HepG2 (cell line): ENCODE measurements at places on chromosomes 6 and 20. TPM values are rescaled to one million over a fixed set of nuclear protein-coding genes. Genes with fewer than 3 reads are reported as not detected.

RPS21 gene
- 2,584 and 2,647 TPM in 2 replicates for total RNA-seq

UBD gene
- 172 and 244 TPM in 2 replicates for total RNA-seq

VSX1 gene
- not detected in 2 replicates for total RNA-seq

LPIN3 gene
- 3.5 and 14.2 TPM in 2 replicates for total RNA-seq

SERPINB1 gene
- 41.4 and 60.1 TPM in 2 replicates for total RNA-seq

COL9A1 gene
- not detected in 2 replicates for total RNA-seq

GRM1 gene
- total RNA-seq = 0.09 TPM in 1 of 2 replicates, not detected in the other

DNA sequence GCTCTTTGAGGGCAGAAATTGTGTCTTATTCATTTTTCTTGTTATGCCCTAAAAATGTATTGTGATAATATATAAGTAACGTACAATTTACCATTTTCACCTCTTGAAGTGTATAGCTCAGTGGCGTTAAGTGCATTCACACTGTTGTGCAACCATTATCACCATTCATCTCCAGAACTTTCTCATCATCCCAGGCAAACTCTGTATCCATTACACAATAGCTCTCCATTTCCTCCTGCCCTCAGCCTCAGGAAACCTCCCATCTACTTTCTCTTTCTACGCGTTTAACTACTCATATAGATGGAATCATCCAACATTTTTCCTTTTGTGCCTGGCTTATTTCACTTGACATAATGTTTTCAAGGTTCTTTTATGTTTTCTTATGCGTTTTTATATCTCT is 184.6 kb downstream of the ESR1 start:
- H3K27me3 ChIP-seq = peaks cover 6% of the 10 kb centered on the region; the same call in 2 of the 3 replicates
- H3K27ac ChIP-seq = no peak overlapping the region
- DNase-seq = no peak
- no peaks in the 10 kb centered on the region for H3K4me1 ChIP-seq

- H3K27me3 ChIP-seq = peaks cover 74% of the 10 kb centered on the region
- no peaks in the 10 kb centered on the region for H3K36me3 ChIP-seq
- no peak for DNase-seq
- no peaks in the 10 kb centered on the region for H3K4me1 ChIP-seq
- no peak overlapping the region for H3K4me3 ChIP-seq
Measured at GRCh38 chr20:56636716-56637115, 7.6 kb downstream of the TFAP2C start.

DNA sequence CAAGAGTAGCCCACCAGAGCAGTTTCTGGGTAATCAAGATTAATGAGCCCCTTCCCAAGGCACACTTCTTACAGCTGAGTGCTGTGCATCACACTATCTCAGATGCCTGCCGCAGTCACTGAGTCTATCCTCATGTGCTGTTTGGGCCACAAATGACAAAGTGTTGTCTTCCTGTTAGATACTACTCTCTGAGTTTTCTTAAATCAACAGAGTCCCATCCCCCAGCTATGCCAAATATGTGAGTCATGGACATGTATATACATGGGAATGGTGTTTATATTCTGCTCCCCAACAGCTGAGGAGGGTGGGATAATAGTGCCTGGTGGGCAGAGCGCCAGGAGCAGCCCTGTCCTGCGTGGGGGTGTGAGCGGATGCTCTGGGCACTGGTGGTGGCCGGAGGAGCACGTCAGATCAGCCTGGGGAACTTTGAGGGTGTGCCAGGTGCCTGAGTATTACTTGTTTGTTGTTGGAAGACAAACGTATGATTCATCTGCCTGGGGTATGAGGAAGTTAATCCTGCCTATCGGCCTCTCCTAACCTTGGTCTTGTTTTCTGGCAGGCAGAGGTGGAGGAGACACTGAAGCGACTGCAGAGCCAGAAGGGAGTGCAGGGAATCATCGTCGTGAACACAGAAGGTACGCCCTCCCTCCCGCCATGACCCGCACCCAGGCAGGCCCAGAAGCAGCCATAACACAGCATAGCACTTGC is 9.6 kb downstream of the DYNLRB1 start:
- H3K36me3 ChIP-seq = peaks cover 48% of the 10 kb centered on the region
- DNase-seq = peak; percentile 98
- peaks cover 56% of the 10 kb centered on the region for H3K4me1 ChIP-seq

GRCh38 chr20:12827816-12828385 is 180.9 kb upstream of the SPTLC3 start:
- H3K4me1 ChIP-seq = no peaks in the 10 kb centered on the region
- H3K27ac ChIP-seq = no peak overlapping the region
- no peak overlapping the region for H3K4me3 ChIP-seq
- no peak for DNase-seq

DNA sequence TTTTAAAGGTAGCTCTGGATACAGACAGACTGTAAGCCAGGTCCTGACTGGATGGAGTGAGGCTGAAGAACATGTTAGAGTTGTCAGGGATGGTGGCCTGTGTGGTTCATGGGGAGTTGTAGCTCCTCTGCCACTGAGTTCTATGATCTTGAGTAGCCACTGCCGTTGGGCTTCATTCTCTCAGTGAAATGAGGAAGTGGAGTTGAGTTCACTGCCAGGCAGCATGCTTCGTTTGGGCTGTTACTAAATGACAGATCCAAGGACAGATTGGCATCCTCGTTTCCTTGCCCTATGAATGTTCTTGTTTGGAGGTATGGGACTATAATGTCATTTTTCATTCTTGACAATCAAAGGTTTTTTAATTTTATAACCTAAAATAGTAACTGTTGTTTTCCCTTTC is 37.2 kb downstream of the SCAND1 start:
- H3K27me3 ChIP-seq = no peaks in the 10 kb centered on the region
- peaks cover 60% of the 10 kb centered on the region for H3K36me3 ChIP-seq
- DNase-seq = no peak
- no peak overlapping the region for H3K4me3 ChIP-seq
- H3K27ac ChIP-seq = no peak overlapping the region

GRCh38 chr6:98593676-98594075 is 240.7 kb upstream of the POU3F2 start:
- no peak for DNase-seq
- no peak overlapping the region for H3K4me3 ChIP-seq
- no peak overlapping the region for H3K27ac ChIP-seq
- no peaks in the 10 kb centered on the region for H3K4me1 ChIP-seq
- no peaks in the 10 kb centered on the region for H3K36me3 ChIP-seq

GRCh38 chr20:37627060-37627766 is 66.6 kb upstream of the CTNNBL1 start:
- no peaks in the 10 kb centered on the region for H3K27me3 ChIP-seq
- peaks cover 15% of the 10 kb centered on the region for H3K4me1 ChIP-seq
- H3K36me3 ChIP-seq = no peaks in the 10 kb centered on the region
- H3K4me3 ChIP-seq = no peak overlapping the region
- DNase-seq = peak; percentile 61

DNA sequence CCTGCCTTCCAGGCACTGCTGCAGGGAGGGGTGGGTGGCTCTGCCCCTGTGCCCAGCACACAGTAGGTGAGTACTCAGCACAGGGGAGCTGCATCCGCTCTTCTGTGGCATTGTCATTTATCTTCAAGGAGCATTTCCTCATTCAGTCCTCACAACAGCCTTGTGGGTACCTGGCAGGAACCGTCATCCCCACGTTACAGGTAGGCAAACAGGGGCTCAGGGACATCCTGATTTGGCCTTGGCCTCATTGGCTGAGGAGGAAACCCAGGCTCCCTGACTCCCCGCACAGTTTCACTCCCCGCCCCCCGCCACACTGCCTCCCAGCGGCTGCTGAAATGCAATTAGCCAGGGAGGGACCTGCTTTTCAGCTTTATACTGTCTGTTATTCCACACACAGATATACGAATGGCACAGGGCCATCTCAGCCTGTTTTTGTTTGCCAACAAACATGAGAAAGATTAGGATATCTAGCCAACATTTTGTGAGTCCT is 24.2 kb upstream of the PNPLA1 start:
- DNase-seq = no peak
- peaks cover 61% of the 10 kb centered on the region for H3K4me1 ChIP-seq
- H3K4me3 ChIP-seq = peak overlapping the region; percentile 23; the same call in 1 of the 2 replicates
- H3K27me3 ChIP-seq = no peaks in the 10 kb centered on the region
- H3K27ac ChIP-seq = no peak overlapping the region

DNA sequence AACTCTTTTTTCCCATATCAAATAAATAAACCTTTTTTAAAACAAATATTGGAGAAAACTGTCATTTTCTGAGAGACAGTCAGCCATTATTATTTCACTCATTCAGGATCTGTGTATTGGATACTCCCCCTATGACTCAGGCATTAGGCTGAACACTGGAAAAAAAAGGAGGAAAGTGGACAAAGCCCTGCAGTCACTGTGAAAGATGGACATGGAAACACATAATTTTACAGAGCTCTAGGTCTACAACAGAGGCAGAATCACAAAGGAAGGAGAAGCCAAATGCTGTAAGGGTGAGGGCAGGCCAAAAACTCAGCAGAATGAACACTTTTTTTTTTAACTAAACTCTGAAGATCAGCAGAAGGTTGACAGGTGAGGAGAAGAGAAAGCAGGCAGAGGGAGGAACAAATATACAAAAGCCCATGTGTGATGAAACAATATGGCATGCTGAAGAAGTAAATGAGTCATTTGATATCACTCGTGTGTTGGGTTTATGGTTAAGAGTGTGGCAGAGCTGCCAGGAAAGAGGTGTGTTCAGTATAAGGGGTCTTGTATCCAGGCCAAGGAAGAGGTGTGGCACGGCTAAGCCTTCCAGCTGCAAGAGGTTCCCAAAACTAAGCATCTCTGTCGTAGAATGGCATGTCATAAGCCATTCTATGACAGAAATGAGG is 39.1 kb downstream of the EPB41L2 start:
- H3K4me1 ChIP-seq = peaks cover 15% of the 10 kb centered on the region; the same call in 1 of the 2 replicates
- no peaks in the 10 kb centered on the region for H3K27me3 ChIP-seq
- no peak for DNase-seq

DNA sequence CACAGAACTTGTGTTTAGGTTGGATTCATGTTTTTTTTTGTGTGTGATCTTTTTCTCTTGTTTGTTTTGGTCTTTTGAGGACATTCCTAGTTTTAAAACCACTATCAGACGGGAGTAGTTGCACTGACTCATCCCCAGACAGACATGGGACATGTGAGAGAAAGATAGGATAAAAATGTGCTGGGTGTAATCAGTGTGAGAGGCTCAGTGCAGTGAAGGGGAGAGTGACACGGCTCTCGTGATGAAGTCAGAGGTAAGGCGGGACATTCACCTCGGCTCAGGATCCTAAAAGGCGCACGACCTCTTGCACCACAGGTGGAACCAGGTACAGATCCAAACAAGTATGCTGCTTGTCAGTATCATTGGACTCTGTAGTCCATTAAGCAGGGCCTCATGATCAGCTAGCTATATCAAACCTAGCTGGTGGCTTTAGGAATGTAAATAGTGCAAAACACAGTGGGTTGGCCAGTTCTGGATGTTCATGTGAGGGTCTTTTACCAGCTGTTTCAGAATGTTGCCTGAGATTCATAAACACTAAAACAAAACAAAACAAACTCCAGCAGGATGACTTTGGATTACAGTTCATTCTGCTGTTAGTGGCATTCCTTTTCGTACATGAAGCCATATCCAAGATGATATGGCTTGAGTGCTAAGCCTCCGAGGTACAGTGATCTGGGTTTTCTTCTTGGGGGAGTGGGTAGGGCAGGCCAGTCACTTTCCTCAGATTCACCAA is 18.0 kb downstream of the FOXO3 start:
- no peaks in the 10 kb centered on the region for H3K27me3 ChIP-seq
- H3K4me1 ChIP-seq = peaks cover 62% of the 10 kb centered on the region
- no peak overlapping the region for H3K27ac ChIP-seq

DNA sequence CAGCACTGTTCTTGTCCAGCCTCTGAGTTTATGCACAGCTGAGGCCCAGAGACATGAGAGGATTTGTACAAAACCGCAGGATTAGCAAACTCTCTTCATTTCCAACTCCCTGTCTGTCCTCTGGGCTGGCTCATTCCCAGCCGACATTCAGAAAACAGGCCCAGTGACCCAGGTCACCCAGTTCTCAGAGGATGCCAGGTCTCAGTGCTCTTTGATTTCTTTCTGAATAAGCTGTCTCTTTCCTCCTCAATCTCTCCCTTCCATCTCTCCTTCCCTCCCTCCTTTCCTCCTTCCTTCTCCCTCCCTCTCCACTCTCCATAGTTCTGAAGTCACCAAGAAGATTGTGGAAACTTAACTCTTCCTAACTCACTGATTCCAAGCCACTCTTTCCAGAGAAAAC is 372.7 kb upstream of the SULF2 start:
- H3K4me1 ChIP-seq = no peaks in the 10 kb centered on the region
- H3K36me3 ChIP-seq = no peaks in the 10 kb centered on the region
- no peak for DNase-seq
- no peak overlapping the region for H3K4me3 ChIP-seq

- no peak for DNase-seq
- no peaks in the 10 kb centered on the region for H3K27me3 ChIP-seq
- H3K36me3 ChIP-seq = no peaks in the 10 kb centered on the region
- no peaks in the 10 kb centered on the region for H3K4me1 ChIP-seq
- H3K27ac ChIP-seq = no peak overlapping the region
- no peak overlapping the region for H3K4me3 ChIP-seq
Measured at GRCh38 chr20:19113343-19113930, 99.0 kb upstream of the SLC24A3 start.

DNA sequence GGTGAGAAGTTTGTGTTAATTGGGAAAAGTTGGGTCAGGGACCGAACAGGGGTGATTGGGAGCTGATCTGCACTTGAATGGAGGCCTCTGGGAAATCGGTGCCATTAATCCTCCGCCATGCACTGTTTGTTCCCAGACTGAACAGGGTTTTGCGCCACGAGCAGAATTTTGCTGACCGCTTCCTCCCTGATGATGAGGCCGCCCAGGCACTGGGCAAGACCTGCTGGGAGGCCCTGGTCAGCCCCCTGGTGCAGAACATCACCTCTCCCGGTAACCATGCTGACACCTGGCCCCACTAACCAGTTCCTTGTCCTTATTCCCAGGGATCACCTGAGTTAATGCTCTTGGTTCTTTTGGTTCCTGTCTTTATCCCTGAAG is 21.7 kb downstream of the CUL9 start:
- no peak overlapping the region for H3K27ac ChIP-seq
- no peaks in the 10 kb centered on the region for H3K27me3 ChIP-seq
- H3K36me3 ChIP-seq = no peaks in the 10 kb centered on the region
- H3K4me3 ChIP-seq = no peak overlapping the region

DNA sequence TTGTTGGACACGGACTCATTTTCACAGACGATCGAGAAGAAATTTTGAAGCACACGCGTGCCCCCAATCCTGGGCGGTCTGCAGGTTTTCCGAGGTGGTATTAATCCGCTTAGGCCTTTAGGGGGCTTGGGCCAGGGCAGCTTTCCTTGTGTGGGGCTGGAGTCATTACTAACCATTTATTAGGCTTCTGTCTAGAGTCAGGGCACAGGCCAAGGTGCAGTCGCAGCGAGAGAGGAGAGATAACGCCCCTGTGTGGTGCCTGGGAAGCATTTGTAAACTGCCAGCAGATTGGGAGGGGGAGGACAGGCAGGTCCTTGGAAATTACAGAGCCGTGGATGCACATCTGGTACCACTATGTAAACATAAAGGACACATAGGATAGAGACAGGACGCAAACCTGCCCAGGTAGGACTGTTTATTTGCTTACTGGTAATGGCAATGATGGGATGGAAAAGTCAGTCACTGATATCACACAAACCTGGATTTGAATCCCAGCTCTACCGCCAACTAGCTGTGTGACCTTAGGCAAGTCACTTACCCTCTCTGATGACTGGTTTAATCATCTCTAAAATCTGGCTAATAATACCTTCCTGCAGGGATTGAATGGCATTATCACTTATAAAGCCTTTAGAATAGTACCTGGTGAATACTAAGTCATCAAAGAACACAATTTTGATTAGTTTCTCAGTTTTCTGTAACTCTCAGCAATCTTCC is 76.4 kb downstream of the TMEM242 start:
- H3K27me3 ChIP-seq = peaks cover 4% of the 10 kb centered on the region; the same call in 1 of the 2 replicates
- no peaks in the 10 kb centered on the region for H3K36me3 ChIP-seq
- no peak overlapping the region for H3K27ac ChIP-seq
- no peak for DNase-seq
